ENCODE measurements at places on chromosomes 4 and X.

DNA sequence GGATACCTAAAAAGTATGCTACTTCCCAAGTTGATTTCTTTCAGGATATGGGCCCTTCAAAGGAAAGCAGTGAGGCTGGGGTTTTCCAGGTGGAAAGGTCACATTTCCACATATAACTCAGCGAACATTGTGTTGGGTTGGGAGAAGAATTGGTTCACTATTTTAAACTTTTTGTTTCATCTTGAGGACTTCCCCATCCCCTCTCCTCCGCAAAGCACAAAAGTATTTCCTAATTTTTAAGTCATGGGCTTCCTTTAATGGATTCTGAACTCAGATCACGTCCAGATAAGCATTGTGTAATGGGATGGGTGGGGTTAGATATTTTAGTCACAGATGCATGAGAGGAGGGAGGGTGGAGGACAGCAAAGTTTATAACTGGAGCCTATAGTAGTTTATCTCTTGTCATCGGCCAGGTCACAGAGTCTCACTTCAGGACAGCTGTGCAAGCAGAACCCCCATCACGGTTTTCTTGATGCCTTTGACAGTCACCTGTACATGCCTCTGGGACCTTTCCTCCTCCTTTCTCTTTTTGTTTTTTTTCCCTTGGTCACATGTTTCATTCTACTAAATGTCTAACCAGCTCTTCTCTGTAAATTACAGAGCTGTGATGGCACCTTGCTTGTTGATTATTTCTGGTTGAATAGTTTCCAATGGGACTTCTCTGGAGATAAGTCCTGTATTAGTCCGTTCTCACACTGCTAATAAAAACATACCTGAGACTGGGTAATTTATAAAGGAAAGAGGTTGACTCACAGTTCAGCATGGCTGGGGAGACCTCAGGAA lies 115.4 kb downstream of the PTTG2 start:
- no peak for DNase-seq
- no peak overlapping the region for H3K4me3 ChIP-seq
- peaks cover 64% of the 10 kb centered on the region for H3K4me1 ChIP-seq
- H3K27me3 ChIP-seq = no peaks in the 10 kb centered on the region
- peaks cover 28% of the 10 kb centered on the region for H3K36me3 ChIP-seq
- peak overlapping the region; percentile 16 for H3K27ac ChIP-seq

- DNase-seq = no peak
- no peak overlapping the region for H3K27ac ChIP-seq
- no peaks in the 10 kb centered on the region for H3K4me1 ChIP-seq
- no peaks in the 10 kb centered on the region for H3K36me3 ChIP-seq
Observed at GRCh38 chr4:86099348-86099747, 260.5 kb downstream of the MAPK10 start.

DNA sequence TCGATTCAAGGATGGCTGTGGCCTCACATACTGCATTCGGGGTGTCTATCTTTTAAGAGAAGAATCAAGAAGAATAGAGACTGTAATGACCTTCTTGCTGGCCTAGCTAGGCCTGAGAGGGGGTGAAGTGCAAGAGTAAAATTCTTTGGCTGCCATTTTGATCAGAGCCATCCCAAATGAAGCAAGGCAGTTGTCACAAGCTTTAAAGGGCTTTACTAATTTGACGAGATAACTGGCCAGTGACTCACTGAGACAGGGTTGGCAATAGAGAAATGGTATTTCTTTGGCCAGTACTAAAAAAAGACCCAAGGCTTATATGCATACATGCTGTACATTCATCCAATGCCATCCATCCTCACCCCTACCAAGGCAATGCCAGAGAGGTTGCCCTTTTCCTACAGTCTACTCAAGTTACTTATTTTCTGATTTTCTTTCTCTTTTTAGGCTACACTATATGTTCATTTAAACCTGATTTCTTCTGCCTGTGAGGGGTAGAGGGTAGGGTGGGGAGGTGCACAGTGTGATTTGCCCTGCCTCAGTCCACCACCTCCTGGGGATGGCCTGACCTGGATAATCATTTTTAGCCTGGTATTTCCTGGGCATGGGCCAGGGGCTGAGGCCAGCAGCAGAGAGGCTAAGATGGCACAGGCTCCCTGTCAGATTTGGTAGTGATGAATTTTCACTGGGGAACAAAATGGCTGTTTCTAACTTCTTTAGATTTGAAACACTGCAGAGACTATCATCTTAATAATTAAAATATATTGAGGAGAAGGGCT lies 32.2 kb downstream of the ATG4A start:
- peaks cover 9% of the 10 kb centered on the region for H3K36me3 ChIP-seq
- DNase-seq = no peak
- no peaks in the 10 kb centered on the region for H3K27me3 ChIP-seq
- H3K4me3 ChIP-seq = no peak overlapping the region
- no peak overlapping the region for H3K27ac ChIP-seq

DNA sequence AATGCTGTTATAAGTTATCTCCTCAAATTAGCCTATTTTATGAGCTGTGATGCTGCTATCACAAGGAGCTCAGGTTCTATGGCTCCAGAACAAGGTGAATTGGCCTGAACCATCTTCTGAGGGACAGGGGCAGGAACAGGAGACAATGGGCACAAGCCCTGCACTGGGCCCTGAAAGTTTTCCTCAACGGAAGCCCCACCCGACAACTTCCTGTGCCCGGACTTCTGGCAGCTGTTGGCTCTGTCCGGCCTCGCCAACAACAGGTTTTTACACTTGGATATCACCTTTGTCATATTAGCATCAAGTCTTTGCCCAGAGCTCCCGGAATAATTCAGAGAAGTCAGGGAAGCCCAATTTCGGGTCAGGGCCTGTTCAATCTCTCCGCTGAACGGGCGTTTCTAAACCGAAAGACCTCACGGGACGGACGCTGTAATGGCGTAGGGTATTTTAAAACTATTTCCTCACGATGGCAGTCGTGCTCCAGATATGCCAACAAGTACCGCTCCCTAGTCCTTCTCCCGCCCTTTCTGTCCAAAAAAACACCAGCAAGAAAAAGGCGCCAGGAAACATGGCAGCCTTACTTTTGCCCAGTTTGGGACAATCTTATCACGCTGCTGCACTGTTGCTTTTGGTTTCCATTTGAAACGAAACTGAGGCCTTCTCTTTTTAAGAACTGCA lies 201.0 kb upstream of the STK26 start:
- no peaks in the 10 kb centered on the region for H3K4me1 ChIP-seq
- no peak overlapping the region for H3K4me3 ChIP-seq
- H3K27me3 ChIP-seq = no peaks in the 10 kb centered on the region
- H3K27ac ChIP-seq = peak overlapping the region; percentile 76
- no peak for DNase-seq

- no peak for DNase-seq
- no peaks in the 10 kb centered on the region for H3K36me3 ChIP-seq
- H3K27me3 ChIP-seq = no peaks in the 10 kb centered on the region
- no peaks in the 10 kb centered on the region for H3K4me1 ChIP-seq
- H3K27ac ChIP-seq = no peak overlapping the region
Observed at GRCh38 chr4:78047366-78047765, 9.8 kb upstream of the FRAS1 start.

DNA sequence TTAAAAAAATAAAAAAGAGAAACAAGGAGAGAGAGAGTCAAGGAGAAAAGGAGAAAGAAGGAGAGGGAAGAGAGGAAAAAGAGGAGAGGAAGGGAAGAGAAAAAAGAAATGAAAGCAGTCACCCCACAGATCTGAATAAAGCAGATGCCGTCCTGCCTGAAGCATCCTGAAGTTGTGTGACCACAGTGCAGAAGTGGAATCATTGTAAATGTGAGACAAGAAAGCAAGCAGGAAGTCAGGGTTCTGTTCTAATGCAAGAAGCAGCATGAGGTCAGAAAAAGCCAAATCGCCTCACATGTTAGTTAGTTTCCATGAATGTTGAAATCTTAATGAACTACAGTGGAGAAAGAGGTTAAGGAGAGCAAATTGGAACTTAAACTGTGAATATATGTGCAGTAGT lies 692.5 kb downstream of the CENPC start:
- no peaks in the 10 kb centered on the region for H3K4me1 ChIP-seq
- H3K36me3 ChIP-seq = no peaks in the 10 kb centered on the region
- H3K27me3 ChIP-seq = no peaks in the 10 kb centered on the region
- DNase-seq = no peak
- H3K4me3 ChIP-seq = no peak overlapping the region
- no peak overlapping the region for H3K27ac ChIP-seq

All from esophagus muscularis mucosa (tissue), 4 donors.